ENCODE measurements at places on chromosomes 1 and 21.

DNA sequence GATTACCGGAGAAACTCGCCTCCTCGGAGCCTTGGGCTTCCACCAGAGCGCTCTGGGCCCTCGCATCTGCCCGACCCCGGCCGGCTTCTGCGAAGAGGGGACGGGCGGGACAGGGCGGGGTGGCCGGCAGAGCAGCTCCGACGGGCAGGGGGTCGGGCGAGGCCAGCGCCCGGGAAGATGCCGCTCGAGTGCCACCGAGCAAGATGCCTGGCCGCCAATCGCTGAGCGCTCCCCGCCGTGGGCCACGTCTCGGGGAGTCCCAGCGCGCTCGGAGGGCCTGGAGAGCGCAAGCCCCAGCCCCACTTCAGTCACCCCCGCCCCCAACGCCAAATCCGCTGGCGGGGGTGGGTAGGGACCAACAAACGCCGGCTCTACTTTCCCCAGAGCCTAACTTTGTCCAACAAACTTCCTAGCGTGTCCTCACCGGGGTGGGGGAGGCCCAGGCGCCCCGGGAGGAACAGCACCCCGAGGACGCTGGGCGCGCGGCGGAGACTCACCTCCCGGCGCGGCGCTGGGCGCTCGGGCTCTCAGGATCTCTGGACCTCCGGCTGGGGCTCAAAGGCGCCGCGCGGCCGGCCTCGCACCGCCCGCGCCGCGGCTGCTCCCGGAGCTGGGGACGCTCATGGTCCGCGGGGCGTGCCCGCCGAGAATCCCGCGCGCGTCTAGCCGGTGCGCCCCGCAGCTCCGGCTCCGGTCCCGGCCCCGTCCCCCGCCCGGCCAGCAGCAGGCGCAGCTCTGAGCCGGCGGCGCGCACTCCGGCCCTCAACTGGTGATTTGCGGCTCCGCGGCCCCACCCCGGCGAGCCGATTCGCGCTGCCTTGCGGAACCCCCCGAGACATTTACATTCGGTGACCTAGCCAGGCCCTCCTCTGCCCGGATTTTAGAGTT lies at the start of gene BCAR3:
Gene BCAR3 (minus strand): TSS at position 737 of the 888 bp plus-strand sequence. CDS start 6,907 bp downstream, outside the sequence.
- DNase-seq, result peak; percentile 74

DNA sequence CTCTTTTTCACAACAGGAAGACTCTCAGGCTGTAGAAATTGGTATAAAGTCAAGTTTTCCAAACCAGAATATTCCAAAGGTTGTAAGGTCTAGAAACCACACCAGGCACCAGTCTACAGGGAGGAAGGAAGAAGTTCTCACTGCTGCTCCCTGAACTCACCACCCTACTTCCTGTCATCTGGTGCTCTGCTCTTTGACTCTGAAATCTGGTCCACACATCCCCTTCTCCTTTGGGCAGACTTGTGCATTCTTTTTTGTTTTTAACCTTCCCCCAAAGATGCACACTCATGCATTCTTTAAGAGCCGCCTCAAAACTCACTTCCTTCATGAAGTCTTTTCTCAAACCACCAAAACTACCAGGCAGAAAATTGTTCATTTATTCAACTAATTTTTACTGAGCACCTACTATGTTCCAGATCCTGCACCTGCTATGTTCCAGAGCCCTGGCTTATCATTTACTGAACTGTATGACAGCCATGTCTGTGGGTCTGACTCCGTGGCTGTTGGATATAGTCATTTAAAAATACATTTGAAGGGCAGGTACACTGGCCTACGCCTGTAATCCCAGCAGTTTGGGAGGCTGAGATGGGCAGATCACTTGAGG lies 30.1 kb upstream of the EPS15 start:
- DNase-seq, result no peak

DNA sequence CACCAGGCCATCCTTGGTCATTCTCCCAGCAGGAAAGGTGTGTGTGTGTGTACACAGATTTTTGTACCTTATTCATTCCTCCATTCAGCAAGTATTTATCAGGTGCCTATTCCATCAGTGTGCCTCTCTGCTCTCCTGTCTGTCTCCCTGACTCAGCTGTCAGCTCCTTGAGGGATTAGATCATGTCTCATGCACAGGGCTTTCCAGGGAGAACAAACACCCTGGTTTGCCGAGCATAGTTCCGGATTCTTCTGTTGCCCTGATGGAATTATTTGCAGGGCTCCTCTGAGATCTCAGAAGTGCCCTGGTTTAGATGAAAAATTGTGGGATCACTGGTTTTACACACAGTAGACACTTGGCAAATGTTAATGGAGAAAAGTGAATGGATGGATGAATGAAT lies 8.1 kb upstream of the SDHB start:
- no peak for DNase-seq

GRCh38 chr1:169120066-169120465 lies 13.6 kb downstream of the ATP1B1 start:
- no peak for DNase-seq

DNA sequence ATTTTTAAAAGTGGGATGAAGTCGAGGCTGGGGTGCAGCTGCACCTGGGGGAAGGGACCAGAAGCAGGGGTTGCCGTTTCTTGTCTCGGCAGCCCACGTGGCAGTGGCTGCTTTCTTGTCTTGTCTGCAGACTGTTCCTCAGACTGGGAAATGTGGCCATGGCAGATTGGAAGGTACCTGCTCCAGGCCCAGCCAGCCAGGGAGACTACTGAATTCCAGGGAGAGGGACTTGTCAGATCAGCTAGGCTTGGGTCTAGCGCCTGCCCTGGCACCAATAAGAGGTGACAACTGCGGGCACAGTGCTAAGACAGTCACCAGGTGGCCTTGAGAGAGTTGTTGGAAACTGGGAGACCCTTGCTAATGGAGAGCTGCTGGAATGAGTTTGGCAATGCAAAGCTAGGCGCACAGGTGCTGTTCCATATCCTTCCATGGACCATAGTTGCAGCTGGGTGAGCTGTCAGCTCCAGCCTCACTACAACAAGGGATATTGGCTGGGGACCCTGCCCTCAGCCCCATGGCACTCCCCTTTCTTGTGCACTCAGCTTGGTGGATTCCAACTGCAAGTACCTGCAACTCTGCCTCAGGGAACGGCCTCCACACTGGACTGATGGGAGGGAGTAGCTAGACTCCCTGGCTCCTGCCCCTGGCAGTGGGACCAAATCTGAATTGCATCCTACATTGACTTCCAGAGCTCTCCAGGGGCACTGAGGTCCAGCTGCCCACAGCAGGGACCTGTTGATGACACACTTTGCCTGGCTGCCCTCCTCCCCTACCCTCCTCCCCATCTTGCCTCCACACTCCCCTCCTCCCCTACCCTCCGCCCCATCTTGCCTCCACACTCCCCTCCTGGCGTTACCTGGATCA lies 9.9 kb upstream of the IL22RA1 start:
- DNase-seq, result no peak

DNA sequence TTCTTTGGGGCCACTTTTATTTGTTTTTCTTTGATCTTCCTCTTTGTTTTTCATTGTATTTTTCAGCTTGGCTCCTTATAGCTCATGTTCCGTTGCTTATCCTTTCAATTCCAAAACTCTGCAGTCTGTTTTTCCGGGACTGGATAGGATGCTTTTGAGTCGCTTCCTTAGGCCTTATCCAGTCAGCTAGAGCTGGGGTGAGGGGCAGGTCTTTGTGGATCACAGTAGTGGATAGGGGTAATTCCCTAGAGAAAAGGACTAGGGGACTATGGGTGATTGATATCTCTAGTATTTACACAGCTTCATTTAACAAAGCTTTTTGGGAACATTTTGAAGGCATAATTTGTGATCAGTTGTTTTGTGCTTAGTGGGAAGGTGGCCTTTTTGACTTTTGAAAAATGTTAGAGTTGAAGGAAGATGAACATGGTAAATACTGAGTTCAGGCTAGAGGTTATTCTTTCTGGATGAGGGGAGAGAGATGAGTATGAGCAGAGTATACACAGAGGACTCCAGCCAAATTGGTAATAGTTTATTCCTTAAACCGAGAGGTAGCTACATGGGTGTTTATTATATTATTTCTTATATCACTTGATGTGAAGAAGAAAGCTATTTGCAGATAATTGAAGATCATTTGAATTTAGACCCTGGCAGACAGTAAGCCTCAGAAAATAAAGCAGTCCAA lies 22.5 kb downstream of the CEP350 start:
- DNase-seq, result no peak

GRCh38 chr1:234697015-234697414 lies 87.0 kb upstream of the IRF2BP2 start:
- DNase-seq, result peak; percentile 25

DNA sequence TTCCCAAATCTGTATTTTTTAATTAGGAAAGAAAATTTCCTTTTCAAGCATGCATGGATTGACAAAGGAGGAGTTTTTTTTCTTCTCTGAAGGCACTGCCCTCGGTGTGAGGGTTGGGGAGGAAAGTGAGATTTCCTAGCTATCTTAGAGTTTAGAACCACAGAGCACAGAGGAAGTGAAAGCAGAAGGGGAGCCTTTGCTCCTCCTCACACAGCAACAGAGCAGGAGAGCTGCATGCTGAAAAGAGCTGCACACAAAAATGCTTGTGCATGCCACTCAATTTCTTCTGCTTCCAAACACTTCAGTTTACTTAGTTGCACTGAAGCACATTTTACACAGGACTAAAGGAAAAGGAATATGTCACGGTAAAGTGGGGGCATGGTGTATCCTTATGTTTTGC lies 308.1 kb downstream of the GPATCH2 start:
- no peak for DNase-seq

GRCh38 chr1:3149277-3149676 lies 80.3 kb downstream of the PRDM16 start:
- DNase-seq, result no peak

GRCh38 chr21:34105947-34106541 lies 32.7 kb downstream of the MRPS6 start:
- DNase-seq, result no peak

DNA sequence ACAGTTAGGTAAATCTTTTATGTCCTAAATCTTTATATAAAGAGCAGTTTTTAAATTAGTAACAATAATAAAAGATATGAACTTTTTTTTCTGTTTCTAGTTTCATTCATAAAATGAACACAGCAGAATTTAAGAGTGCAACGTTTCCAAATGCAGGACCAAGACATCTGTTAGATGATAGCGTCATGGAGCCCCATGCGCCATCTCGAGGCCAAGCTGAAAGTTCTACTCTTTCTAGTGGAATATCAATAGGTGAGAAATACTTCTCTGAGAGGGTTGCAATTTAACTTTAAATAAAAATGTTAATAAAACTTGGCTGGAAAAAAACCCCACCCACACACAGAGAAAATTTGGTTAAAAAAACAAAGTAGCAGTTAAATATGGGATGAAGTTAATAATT lies 15.0 kb upstream of the ANGPTL1 start:
- no peak for DNase-seq

DNA sequence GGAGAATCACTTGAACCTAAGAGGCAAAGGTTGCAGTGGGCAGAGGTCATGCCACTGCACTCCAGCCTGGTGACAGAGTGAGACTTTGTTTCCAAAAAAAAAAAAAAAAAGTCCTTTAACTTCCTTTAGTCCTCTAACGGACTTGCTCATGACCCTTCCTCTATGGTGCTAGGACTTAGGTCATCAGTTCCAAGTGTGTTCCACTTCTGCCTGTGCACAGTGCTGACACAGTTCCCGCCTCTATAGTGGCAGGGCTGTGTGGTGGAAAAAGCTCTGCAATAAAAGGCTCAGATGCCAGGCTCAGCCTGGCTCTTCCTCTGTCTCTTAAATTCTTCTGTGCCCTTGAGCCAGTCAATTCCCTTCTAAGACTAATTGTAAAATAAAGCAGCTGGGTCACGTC lies 22.0 kb downstream of the CC2D1B start:
- DNase-seq, result no peak

DNA sequence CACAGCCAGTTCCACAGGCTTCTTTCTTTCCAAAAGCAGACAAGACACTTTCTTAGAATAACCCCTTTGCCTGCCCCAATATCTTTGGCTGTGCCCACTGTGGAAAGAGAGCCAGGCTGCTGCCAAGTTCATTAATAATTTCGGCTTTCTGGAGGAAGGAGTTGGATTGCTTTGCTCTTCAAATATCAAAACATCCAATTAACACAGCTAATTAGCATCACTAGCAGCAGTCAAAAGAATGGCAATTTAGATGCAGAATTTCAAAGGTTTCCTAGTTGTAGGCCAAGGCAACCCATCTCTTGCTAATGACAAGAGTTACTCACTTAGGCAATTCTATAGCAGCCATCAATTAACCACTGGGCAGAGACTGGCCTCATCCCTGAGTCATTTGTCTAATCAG lies 91.0 kb upstream of the SPATA6 start:
- no peak for DNase-seq

GRCh38 chr1:243945727-243946126 lies 95.7 kb upstream of the AKT3 start:
- DNase-seq, result no peak

DNA sequence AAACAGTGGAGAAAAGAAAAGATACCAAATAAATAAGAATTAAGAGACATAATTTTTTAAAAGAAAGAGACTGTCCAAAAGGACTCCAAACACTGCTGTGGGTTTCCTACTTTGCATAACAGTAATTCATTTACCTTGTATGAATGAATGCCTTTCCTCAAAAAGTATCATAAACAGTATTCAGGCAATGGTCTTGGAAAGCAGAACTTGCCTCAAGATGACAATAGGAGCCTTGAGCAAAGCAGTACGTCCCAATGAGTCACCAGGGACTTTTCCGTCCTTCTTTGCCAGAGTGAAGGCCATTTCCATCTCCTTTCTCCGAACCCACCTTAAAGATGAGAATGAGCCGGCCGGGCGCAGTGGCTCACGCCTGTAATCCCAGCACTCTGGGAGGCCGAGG lies 186.4 kb downstream of the ZBTB18 start:
- no peak for DNase-seq

DNA sequence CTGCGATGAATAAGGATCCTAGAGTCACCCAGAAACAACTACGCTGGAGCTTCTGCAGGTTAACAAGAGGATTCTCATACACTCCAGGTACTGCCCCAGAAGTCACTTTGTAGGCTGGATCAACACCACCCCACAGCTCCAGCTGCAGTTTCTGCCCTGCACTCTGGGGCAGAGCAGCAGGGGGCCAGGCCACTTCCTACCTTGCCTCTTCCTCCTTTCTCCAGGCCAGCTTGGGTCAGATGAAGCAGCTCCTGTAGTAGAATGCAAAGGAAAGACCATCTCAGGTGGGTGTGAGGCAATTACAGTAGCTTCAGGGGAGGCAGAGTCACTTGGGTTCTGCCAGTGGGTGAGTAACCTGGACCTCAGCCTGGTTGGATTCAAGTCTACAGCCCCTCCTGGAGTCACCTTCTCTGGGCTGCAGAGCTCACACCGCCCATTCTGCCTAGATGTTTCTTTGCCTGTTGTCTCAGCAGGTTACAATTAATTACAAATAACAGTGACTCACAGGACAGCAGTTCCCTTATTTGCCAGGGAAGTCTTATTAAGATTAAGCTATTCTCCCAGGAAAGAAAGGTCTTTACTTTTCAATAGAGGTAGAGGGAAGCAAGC lies 24.4 kb upstream of the BCAR3 start:
- no peak for DNase-seq

- no peak for DNase-seq
These were observed 141.6 kb upstream of the PALMD start for GRCh38 chr1:99504287-99504686.

DNA sequence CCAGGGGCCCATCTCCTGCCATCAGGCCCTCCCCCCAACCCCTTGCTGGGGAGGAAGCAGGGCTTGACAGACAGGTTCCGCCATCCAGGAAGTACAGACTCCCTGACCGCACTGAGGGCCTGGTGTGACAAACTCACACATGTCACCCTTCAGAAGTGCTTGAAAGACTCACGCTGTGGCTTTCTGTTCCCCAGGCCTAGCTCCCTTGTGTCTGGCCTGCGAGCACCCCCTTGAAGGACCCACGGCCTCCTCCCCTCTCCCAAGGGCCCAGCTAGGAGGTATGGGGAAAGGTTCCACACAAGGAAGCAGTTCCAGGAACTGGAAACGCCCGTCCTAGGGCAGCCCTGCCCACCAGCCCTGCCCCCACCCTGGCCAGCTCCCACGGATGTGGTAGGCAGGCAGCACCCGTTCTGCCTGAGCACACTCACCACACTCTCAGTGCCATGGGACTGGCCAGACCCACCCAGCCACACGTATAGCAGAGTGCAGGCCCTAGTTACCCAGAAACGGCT lies 26.7 kb downstream of the SLC2A1 start:
- DNase-seq, result peak; percentile 91

Data from stomach (tissue), 19 donors.